ENCODE measurements at places on chromosomes 4 and X.

DNA sequence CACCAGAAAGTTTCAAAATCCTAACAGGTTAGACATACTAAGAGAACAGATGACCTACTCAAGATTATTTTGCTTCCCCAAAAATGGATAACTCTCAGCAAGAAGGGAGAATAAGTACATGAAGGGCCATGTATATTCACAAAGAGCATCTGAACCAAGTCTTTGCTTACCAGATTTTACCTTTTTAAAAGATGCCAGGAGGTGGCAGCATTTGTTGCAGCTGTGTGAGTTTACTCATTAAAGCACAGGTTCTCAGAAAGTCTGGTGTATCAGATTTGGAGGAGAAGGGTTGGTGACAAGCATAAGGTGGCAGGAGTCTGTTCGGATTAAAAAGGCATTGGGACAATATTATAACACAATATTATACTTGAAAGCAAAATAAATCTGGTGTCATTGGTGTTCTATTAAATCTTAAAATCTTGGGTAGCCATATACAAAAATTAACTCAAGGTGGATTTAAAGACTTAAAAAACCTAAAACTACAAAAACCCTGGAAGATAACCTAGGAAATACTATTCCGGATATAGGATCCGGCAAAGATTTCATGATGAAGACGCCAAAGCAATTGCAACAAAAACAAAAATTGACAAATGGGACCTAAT is 51.3 kb upstream of the NFKB1 start:
- DNase-seq = peak; percentile 40

GRCh38 chr4:86895692-86896488 is 3.7 kb upstream of the C4orf36 start:
- peak; percentile 37 for DNase-seq

- no peak for DNase-seq
Observed at GRCh38 chr4:143311924-143312323, 24.8 kb upstream of the GAB1 start.

- no peak for DNase-seq
Observed at GRCh38 chr4:78004270-78004669, 52.9 kb upstream of the FRAS1 start.

- no peak for DNase-seq
Observed at GRCh38 chr4:149709640-149710039, 106.0 kb downstream of the IQCM start.

- no peak for DNase-seq
Observed at GRCh38 chr4:35556387-35556786, 687.9 kb downstream of the ARAP2 start.

DNA sequence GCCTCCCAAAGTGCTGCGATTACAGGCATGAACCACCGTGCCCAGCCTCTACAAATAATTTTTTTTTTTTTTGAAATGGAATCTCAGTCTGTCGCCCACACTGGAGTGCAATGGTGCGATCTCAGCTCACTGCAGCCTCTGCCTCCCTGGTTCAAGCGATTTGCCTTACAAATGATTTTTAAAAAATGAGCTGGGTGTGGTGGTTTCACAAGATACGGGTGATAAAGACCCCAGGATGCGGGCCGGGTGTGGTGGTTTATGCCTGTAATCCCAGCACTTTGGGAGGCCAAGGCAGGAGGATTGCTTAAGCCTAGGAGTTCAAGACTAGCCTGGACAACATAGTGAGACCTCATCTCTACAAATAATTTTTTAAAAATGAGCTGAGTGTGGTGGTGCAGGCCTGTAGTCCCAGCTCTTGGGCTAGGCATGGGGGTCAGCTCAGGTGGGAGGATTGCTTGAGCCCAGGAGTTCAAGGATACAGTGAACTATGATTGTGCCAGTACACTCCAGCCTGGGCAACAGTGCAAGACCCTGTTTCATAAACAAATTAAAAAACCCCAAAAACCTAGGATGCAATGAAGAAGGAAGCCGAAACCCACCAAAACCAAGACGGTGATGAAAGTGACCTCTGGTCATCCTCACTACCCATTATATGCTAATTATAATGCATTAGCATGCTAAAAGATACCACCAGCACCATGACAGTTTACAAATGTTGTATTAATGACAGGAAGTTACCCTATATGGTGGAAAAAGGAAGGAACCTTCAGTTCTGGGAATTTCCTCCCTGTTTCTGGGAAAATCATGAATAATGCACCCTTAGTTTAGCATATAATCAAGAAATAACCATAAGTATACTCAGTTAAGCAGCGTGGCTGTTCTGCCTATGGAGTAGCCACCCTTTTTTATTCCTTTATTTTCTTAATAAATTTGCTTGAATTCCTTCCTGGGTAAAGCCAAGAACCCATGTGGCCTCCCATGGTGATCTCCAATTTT is 27.7 kb downstream of the PDGFRA start:
- DNase-seq = no peak

DNA sequence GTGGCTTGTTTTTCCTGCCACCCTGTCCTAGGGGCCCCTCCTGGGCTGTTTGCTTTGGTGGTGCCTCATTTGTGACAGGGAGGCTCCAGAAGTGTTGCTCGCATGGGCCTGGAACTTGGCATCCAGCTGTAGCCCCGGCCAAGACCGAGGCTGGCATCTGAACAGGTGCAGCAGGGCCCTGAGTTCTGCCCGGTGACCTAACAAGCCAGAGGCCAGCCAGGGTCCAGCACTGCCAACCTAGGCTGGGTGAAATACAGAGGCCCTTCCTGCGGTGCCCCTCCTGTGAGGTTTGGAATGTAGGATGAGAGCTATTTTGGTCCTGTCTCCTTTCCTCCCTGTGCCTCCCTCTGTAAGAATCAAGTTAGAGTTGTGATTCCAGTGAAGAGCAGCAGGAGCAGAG is 58.5 kb downstream of the STARD8 start:
- DNase-seq = no peak

GRCh38 chrX:119574394-119575266 is at the start of gene UBE2A:
UBE2A (plus strand) TSS chrX:119574563; CDS start chrX:119574712, 149 bp downstream.
- DNase-seq = peak; percentile 23

GRCh38 chr4:69025191-69025998 is 70.9 kb upstream of the UGT2B7 start:
- no peak for DNase-seq

DNA sequence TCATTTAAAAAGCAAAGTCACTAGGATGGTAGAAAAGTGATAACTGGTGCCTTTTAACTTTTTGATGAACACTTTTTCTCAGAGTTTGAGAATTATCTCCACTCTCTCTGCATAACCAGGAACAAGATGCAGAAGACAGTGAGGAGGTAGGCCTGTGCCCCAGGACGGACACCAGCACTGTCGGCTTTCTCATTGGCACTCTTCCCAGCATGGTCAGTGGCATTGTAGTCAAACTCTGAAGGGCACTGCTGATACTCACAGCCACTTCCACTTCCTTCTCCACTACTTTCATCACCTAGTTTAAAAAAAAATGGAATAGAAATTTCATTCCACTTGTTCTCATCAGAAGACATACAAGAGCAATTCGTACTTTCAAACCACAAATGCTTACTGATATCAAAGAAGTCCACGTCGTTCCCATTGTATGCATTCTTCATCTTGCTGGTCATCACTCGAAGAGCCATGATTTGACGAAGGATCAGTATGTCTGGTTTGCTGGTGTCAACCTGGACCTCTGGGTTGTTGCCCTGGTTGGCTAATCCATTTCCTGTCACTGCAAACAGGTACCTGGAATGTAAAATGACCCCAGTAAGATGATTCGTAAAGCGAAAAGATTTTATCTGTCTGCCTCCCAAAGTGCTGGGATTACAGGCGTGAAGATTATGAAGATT is 84.8 kb upstream of the TFDP3 start:
- no peak for DNase-seq

- DNase-seq = no peak
Observed at GRCh38 chr4:101667348-101667747, 123.2 kb upstream of the BANK1 start.

- DNase-seq = no peak
Observed at GRCh38 chr4:48780865-48781214, 761 bp upstream of the FRYL start.

- no peak for DNase-seq
Observed at GRCh38 chr4:40621592-40622512, 7.8 kb downstream of the RBM47 start.

DNA sequence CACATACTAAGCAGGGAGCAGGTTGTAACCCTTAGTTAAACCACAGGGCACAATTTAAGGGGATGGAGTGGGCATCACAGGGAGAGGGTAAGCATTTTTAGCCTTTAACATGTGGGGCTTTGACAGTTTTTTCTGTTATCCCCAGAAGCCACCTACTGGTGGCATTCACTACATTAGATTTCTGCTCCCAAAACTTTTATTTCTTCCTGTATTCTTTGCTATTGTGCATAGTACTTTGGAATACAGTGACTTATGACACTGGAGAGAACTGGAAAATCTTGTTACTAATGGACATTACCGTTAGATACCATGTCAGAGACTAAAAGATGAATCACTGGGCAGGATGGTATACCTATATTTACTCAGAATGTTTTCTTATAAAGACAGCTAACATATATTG is 7.3 kb downstream of the TRIM75 start:
- no peak for DNase-seq

GRCh38 chr4:38621028-38621684 is 42.8 kb upstream of the KLF3 start:
- no peak for DNase-seq

DNA sequence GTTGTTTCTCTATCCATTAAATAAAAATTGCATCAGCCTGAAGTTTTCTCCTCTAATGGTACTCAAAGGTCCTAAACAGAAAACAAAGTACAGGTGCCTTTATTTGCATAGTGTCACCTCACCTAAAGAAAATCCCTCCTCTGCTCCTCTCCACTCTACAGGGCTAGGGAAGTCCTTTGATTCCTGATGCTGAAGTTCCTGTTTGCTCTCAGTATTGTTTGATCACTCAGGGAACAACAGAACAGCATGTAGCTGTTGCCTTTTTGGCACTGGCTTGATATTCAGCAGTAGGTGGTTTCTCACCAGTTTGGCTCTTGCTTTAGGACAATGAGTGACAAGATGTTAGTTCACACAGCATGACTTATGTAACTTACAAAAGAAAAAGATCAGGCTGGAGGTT is 156.2 kb upstream of the SLC7A11 start:
- DNase-seq = peak; percentile 53

- no peak for DNase-seq
Observed at GRCh38 chrX:69324851-69325250, 159.6 kb upstream of the PJA1 start.

DNA sequence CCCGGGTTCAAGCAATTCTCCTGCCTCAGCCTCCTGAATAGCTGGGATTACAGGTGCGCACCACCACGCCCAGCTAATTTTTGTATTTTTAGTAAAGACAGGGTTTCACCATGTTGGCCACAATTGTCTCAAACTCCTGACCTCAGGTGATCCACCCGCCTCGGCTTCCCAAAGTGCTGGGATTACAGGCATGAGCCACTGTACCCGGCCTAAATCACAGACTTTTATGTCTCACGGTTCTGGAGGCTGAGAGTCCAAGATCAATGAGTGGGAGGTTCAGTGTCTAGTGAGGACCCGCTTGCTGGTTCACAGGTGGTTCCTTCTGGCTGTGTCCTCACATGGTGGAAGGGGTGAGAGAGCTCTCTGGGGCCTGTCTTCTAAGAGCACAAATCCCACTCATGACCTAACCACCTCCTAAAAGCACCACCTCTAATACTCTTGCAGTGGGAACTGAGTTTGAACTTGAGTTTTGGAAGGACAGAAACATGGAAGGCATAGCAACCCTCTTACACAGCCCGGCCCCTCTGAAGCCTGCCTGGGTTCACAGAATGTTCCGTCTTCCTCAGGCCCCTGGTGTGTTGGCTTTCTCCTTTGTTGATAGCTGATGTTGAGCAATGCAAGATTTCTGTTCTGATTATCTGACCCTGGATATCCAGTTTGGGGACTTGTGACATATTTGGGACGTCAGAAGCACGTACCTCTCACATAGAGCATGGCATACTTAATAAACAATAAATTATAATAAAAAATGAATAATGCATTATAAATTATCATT is 1.9 kb upstream of the AKAP17A start:
- DNase-seq = no peak

DNA sequence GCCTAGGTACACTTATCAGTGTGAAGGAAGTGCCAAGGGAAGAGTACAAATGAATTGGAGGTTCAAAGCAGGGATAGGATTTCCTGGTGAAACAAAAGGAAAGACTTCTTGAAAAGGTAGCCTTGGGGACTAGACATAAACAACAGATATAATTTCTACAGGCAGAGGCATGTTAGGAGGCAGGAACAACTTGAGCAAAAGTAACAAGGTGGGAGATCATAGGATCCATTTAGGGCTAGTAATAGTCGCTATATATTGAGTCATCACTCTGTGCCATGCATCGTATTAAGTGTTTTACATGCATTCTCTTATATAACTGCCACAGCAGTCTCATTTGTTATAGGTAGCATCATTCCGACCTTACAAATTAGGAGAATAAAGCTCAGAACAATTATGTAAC is 98.3 kb upstream of the EOLA2 start:
- DNase-seq = no peak

DNA sequence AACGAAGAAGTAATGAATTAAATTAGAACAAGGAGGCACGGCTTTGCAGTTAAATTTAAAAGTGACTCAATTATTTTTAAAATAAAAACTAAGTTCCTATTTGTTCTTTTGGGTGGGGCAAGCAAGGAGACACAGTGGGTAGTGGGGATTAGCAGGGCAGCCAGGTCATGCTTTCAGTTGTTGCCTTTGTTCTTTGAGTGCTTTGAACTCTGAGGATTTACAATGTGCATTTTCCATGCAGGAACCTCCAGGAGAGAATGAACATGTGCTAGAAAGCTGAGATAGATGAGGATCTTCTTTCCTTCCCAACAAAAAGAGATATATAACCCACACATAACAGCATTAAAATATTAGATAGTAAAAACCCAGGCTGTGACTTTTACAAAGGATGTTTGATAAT is 420.4 kb upstream of the CTSO start:
- no peak for DNase-seq

DNA sequence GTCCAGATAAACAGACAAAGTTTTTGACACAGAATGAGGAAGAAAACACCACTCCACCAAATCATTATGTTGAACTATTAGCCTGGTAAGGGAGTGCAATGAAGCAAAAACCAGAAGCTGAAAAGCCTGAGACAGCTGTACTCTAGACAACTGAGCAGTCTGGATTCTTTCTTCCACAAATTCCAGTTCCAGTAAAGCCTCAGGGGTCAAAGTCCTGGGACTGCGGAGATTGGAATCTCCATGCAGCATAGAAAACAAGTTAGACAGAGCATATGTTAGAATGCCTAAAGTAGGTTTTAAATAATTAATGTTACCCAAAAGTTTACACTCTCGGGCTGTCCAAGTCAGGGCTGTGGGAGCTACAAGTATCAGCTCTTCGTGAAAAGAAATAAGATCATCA is 263.2 kb downstream of the TECRL start:
- DNase-seq = no peak

Data from NCI-H1417 treated with DMSO at 0.1 percent for 48 hours (cell line).